ENCODE measurements at places on chromosomes 16 and 17.

- DNase-seq = peak; percentile 65
Measured at GRCh38 chr17:63406689-63407330, 39.3 kb downstream of the CYB561 start.

DNA sequence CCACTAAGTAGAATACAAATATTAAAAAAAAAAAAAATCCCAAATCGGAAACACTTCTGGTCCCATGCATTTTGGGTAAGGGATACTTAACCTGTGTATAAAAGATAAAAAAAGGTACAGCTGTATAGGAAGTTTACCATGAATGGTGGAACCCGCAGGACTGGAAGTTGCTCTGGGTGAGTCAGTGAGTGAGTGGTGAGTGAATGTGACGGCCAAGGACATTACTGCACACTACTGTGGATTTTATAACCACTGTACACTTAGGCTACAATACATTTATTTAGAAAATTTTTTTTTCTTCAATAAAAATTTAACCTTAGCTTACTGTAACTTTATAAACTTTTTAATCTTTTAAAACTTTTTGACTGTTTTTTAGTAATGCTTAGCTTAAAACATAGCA is 71.3 kb upstream of the BCAR1 start:
- DNase-seq = no peak

DNA sequence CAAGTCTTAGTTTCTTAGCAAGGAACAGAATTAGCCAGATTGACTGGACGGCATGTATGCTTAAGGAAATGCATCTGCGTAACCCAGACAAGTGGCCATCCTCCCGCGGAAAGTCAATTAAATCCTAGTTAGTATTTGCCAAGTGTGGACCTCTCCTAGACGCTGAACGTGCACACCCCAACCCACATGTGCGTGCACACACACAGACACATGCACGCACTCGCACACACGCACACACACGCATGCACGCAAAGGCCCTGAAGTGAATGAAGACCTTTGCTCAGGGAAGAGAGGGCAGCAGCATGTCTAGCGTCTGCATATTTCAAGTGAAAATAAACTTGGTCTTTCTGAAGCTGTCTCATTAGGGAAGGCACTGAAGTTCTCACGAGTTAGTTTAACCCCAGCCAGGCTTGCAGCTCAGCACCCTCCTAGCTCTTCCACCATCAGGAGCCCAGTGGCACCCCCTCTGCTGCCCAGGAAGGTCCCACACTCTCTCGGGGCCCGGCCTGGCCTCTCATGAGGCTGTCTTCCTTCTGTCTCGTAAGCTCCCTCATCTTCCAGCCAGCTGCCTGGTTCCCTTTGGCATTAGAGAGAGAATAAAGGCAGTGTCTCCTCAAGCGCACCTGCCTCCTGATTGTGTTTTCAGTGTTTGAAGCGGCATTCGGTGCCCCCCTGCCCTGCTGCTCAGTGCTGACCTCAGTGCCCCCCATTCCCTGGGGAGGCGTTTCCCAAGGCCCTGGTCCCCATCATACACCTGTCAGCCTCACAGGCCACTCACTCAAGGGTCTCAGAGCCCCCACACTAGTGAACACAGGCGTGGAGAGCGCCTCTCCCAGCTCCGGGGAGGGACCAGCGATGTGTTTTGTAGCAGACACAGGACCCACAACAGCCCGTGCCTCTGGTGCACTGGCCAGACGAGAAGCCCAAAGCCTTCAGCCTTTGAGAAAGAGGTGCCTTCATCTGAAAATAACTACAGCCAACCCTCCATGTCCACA is 52.2 kb upstream of the CHMP6 start:
- no peak for DNase-seq

DNA sequence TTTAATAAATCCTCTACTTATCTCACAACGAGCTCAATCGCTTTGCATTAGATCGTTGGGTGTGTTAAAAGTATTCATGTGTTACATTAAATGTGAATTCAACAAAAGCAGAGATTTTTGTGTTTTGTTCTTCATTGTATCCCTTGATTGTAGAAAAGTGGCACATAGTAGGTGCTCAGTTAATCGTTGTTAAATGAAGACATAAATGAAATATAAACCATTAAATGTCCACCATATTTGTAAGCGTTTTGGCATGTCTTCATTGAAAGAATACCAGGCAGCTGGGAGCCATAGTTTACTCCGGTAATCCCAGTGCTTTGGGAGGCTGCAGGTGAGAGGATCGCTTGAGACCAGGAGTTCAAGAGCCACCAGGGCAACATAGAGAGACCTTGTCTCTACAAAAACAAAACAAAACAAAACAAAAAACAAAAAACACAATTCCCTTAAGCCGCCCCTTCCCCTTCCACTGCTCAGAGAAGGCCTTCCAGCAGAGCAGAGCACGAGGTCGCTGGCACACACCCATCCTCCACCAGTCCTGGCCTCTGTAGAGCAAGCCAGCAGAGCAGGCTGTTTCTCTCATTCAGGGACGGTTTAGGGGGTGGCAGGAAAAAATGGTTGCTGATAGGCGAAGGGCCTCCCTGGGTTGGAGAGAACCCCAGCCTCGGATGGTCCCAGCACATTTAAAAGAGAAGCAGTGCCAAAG is 673 bp upstream of the CHD9 start:
- DNase-seq = no peak

DNA sequence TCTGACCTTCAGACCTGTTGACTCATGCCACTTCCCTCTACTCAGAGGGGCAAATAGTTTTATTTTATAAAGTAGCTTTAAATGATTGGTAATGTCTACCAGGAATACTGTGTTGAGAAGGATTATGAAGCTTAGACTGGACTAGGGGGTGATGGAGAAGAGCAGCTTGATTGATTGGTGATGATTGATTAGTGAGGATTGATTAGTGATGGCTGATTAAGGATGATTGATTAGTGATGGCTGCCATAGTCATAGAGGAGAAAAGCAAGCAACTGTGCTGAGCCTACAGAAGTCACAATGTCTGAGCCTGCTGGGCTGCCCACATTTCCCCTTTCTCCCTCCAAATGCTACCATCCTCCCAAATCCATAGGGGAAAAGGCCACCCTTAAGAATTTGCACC is 206.8 kb upstream of the SALL1 start:
- DNase-seq = no peak
